Activated CD4-positive, alpha-beta T cell treated with anti-CD3 and anti-CD28 coated beads for 4 hours (primary cell): ENCODE measurements at places on chromosomes 1 and 21.

GRCh38 chr1:6588128-6588892, 8.5 kb downstream of the ZBTB48 start:
- no peak for DNase-seq

GRCh38 chr1:228259368-228259894, 51.6 kb downstream of the OBSCN start:
- DNase-seq = no peak

GRCh38 chr1:212291505-212292134, 6.4 kb downstream of the PPP2R5A start:
- DNase-seq = peak; percentile 17

DNA sequence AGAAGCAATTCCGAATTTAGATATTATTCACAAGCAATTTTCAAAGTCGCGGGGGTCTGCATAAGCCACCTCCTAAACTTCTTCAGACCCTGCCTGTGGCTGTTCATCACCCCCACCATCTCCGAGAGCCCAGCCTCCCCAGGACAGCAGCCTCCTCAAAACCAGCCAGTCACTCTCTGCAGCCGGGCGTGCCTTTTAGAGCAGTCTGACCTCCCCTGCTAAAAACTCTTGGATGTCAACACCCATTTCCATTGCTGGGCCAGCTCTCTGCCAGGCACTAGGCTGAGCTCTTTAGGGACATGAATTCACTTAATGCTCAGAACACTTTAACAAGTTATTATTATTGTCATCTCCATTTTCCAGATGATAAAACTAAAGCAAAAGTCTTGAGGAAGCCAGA, 11.7 kb downstream of the ADPRS start:
- no peak for DNase-seq

GRCh38 chr1:106755682-106756406, 300.6 kb upstream of the PRMT6 start:
- no peak for DNase-seq

- DNase-seq = no peak
Observed at GRCh38 chr1:31886866-31887265, 51.3 kb downstream of the PTP4A2 start.

GRCh38 chr1:234495231-234495990, 16.4 kb upstream of the TARBP1 start:
- no peak for DNase-seq

DNA sequence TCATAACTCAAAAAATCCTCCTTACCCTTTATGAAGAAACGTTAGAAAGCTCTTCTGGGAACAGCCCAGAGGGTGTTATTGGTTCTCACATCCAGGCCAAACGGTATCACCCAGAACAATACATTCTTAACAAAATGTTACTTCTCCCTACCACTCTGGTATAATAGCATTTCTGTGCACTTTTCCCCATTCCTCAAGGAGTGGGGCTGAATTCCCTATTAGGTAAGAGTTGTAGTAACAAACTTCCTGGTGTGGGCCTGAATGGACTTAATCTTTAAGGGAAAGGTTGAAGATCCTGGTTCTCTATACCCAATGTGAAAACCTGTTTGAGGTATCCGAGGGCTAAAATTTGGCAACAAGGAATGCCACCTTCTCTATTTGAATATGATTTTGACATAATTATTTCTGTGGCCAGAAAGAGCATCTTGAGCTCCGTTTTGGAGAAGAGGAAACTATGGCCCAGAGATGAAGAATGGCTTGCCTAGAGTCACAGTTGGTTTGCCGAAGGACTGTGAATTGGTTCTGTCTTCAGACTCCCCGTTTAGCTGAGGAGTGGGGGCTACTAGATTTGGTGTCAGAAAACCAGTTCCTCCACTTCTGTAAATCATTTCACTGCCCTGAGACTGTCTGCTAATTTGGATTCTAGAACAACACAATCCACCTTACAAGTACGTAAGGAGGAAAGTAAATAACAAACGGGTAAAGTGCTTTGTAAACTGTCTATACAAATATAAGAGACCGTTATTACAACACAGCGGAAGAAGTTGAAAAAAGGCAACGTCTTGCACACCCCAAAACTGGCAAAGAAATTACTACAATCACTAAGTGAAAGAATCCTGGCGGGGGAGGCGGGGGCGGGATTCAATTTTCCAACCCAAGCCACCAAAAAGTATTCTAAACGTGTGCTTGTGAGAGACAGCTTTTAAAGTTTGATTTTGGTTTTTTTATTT, 2.3 kb downstream of the ANP32E start:
- DNase-seq = peak; percentile 65

DNA sequence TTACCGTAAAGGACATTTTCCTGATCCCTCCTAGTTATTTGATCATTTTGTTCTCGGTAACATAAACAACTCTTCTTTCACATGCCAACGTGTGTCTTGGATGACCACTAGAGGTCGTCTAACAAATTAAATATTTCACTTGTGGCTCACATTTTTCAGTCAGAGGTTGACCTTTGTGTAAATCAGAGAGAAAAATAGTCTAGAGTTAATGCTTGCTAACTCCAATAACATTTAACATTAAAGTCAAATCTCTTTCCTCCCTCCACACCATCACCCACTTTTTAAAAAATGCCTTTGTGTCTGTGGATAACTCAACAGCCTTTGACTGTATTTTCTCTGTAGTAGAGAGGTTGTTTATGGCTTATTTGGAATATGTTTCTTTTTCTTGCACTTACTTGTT, 220.5 kb upstream of the B3GALT2 start:
- no peak for DNase-seq

DNA sequence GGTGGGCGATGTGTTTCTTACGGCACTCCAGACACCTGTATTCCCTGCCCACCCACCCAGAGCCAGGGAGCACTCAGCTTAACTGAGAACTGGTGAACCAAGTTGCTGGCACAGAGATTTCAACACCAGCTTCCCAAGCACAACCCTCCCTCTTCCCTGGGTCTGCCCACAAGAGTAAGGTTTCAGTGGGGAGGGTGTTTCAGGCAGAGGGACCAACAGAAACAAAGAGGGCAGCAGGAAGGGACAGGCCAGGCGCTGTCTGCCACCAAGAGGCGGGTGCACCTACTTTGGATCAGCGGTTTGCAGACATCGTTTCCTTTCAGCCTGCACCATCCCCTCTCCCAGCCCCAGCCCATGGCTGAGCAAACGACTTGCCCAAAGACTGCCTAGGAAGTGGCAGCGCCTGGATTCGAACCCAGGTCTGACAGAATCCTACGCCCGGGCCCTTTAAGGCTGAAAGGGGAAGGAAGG, 21.9 kb upstream of the ALDH4A1 start:
- DNase-seq = no peak

- no peak for DNase-seq
Observed at GRCh38 chr1:17308593-17308992, 596 bp downstream of the PADI4 start.

DNA sequence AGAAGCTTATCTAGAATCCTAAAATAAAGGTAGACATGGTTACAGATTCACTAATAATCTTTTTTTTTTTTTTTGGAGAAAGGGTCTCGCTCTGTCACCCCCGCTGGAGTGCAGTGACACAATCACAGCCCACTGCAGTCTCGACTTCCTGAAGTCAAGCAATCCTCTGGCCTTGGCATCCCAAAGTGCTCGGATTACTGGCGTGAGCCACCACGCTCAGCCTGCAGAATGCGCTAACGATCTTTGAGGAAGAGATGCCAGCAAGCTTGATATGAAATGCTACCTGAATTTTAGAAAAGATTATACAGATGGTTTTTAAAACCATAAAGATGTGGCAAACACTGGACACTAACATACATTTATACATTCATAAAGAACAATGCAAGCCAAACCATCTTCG, 4.1 kb upstream of the GNPAT start:
- DNase-seq = no peak

GRCh38 chr1:34929497-34929852, at the start of gene DLGAP3:
Gene DLGAP3 (minus strand): TSS chr1:34929650. CDS start chr1:34905383, 24,267 bp downstream.
- no peak for DNase-seq

- no peak for DNase-seq
Observed at GRCh38 chr1:22454476-22455056, 2.9 kb downstream of the ZBTB40 start.
